ENCODE measurements at places on chromosomes 7 and 10.

DNA sequence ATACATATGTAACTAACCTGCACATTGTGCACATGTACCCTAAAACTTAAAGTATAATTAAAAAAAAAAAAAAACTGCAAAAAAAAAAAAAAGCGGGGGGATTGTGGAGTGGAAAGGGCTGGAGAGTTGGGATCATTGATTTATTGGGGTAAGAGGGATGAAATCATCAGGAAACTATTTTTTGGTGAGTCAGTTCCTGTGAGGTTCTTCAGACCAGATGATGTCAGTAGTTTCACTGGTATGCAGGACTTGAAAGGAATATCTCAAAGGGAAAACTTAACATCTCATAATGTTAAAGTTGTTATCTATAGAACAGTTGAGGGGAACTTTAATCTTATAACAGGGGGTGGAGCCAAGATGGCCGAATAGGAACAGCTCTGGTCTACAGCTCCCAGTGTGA, 32.6 kb upstream of the TECTB start:
- DNase-seq = no peak

- DNase-seq = no peak
Observed at GRCh38 chr10:101047268-101047667, 14.5 kb upstream of the KAZALD1 start.

DNA sequence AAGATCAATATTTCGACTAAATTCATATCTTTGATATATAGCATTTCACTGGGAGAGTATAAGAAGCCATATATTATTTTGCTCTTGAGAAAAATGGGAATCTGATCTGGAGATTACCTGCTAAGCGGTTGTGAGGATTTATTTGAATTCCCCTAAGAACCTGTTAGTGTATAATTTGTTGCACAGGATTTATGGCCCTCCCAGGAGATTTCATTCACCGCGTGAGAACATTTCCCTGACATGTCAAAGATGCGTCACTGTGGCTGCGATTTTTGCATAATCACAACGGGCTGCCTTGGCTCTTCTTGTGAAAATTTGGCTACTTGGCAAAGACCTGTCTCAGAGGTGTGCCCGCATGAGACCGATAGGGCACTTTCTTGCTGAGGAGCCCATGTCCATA, 184.7 kb upstream of the PFKP start:
- DNase-seq = no peak

- DNase-seq = no peak
Observed at GRCh38 chr10:130137659-130138478, 1.7 kb downstream of the GLRX3 start.

GRCh38 chr10:3623746-3624145, 161.3 kb downstream of the KLF6 start:
- no peak for DNase-seq

- no peak for DNase-seq
Observed at GRCh38 chr10:49332768-49333167, 33.8 kb downstream of the C10orf71 start.

GRCh38 chr10:25498645-25499044, 323.8 kb downstream of the GPR158 start:
- no peak for DNase-seq

GRCh38 chr10:128345353-128345752, 219.1 kb upstream of the MKI67 start:
- no peak for DNase-seq

DNA sequence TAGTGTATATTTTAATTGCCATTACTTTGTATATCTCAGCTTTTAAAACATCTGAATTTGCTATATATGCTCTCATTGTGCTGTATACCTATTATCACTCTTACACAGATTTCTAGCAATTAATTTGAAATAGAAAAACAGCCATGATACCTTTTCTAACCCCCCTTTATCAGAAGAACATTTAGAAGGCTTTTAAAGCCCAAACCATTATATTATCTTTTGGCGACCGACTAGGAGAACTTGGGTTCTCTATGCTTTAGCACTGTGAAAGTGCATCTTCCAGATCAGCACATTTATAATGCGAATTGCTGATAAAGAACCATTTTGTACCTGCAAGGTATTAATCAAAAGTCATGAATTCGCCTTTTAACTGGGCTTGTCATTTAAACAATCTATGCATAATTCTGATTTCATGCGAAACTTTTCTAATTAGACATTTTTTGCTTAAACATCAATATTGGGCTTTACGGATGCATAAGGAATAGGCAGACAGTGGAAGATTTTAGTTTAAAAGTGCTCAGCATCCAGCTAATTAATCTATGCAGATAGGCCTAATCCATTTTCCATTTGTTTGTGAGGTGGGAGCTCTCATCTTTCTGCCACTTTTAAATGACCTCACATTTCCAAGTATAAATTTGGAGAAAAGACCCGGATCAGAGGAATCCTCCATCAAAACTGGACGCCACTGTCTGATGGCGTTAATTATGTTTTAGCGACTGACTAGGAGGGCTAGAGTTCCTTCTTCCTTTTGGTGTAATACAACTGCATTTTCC, 1.2 kb upstream of the MLLT10 start:
- no peak for DNase-seq

GRCh38 chr10:30509508-30509907, 75.5 kb downstream of the MAP3K8 start:
- no peak for DNase-seq

DNA sequence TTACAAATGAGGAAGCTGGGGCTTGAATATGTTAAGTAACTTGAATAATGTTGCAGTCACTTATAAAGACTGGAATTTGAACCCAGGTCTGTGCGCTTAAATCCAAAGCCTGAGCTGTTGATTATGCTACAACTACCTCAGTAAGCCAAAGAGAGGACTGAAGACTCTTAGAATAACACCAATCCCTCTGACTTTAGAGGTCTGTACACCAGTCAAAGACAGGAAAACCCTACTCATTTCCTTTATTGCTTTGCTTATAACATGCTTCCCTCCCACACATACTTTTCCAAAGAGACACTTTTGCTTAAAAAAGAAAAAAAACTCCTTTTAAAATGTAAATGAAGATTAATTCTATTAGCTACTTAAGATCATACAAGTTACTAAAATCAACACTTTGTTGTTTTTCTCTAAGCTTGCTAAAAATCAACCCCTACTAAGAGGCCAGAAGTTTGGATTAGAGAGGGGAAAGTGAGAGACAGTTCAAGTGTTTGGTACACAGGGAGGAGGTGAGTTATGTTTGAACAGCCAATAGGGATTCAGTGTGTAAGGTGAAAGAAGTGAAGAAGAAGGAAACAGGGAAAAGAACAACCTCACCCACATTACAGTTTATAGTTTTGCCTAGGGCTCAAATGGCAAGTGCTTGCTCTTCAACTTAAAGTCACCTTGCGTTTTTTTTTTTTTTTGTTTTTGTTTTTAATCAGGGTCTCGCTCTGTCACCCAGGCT, 74.8 kb downstream of the MDH2 start:
- no peak for DNase-seq

GRCh38 chr10:86267286-86268195, 99.1 kb downstream of the GRID1 start:
- DNase-seq = no peak

GRCh38 chr7:44224080-44224973, 23.5 kb downstream of the YKT6 start:
- no peak for DNase-seq

DNA sequence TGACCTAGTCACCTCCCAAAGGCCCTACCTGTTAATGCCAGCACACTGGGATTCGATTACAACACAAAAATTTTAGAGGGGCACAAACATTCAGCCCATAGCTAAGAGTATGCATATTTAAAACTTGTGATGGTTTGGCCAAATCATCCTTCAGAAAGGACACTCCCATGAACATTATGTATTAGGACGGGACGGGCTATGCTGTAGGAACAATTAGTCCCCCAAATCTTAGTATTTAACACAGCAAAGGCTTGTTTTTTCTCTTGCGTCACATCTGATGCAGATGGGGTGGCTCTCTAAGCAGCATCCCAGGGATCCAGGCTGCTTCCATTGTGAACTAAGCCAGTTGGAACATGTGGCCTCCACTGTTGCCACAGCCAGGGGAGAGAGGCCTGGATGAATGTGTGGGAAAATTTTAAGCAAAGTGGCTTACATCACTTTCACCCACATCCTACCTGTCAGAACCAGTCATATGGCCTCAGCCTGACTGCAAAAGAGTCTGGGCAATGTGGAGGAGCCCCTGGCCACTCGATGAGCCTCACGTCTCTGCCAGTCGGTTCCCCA, 26.6 kb downstream of the CHST3 start:
- DNase-seq = no peak

- DNase-seq = no peak
Observed at GRCh38 chr7:132732321-132732865, 156.1 kb upstream of the PLXNA4 start.

DNA sequence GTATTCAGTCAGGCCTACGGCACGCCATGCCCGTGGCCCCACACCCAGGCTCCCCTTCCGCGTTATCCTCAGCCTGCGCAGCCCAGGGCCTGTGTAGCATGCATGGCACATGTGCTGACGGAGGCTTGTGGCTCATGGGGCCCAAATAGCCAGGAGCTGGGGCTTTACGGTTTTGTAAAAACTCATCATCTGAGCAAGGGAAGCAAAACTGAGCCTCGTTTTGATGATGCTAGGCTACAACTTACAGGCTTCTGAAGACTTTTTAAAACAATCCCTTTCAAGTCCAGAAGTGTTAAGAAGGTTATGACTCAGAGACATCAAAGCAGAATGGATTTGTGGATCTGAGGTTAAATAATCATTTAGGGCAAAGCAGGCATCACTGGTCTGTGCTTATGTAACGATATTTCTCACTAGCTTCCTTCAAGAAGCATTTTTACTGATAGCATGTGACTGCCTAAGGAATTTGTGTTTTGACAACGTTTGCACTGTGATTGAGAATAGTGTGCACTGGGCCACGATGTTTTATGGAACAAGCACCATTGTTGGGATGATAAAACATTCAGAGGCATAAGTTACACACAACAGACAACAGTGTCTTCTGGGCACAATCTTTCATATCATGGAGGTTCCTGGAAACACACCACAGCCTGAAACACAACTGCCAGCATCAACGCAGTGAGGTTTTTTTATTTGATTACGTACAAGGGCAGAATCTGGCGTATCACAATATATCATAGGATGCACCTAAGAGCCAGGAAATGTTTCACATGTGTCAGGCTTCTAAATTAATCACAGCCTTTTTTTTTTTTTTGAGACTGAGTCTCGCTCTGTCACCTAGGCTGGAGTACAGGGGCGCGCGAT, 274.3 kb downstream of the CCDC3 start:
- DNase-seq = no peak

GRCh38 chr10:30442019-30442606, 8.1 kb downstream of the MAP3K8 start:
- no peak for DNase-seq

DNA sequence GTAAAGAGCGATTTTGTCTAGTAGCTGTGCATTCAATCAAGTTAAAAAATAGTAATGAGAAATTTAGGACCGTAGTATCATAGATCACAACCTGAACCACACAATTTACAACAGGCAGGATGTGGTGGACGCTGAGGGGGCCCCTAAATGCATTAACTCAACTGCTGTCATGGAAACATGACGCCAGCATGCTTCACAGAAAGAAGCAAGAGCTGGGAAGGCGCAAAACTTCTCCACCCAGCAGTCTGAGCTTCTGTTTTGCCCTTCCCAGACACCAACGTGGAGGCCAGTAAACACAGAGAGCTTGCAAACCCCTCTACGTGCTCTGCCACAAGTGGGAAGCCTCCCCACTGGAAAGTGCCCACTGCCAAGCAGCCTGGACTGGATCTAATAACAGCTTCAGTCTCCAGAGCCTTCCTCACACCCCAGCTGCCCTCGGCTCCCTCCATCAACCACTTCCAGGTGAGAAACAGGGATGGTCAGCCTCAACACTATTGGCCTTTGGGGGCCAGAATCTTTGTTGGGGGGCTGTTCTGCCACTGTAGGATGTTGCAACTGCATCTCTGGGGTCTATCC, 151.8 kb downstream of the SFMBT2 start:
- peak; percentile 52 for DNase-seq

GRCh38 chr10:4051641-4052151, 266.7 kb upstream of the KLF6 start:
- no peak for DNase-seq

DNA sequence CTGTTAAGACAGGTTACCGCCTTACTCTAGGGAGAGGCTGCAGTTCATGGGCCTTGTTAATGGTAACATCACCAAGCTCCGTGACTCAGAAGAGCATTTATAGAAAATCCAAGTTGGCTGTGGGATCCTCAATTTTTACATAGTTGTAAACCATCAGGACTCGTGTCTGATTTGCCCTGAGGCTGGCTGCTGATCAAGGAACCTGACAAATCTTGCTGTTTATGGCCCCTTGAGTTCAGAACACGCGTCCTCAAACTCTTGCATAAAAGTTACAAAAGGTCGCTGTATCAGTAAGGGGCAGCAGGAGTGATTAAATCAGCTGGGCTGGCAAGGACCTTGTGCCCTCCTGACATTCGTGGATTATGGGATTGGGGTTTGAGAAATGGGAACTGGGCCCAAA, 4.6 kb downstream of the SLC13A4 start:
- no peak for DNase-seq

DNA sequence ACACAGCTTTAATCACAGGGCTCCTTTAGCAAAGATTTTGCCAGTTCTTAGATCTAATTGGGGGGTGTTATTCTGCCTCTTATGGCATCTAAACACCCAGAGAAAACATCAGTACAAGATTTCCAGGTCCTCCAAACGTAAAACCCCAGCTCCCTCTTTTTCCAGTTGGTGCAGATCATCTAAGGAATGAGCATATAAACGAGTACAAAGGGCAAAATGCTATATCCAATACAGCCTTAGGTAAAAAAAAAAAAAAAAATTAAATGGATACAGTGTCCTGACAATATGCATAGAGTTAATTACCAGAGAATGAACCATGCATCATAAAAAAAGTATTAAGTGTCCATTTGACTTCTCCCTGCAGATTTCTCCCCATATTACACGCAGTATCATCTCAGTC, 50.3 kb downstream of the CCDC6 start:
- no peak for DNase-seq

GRCh38 chr7:15567036-15567435, 5.2 kb upstream of the AGMO start:
- DNase-seq = no peak

DNA sequence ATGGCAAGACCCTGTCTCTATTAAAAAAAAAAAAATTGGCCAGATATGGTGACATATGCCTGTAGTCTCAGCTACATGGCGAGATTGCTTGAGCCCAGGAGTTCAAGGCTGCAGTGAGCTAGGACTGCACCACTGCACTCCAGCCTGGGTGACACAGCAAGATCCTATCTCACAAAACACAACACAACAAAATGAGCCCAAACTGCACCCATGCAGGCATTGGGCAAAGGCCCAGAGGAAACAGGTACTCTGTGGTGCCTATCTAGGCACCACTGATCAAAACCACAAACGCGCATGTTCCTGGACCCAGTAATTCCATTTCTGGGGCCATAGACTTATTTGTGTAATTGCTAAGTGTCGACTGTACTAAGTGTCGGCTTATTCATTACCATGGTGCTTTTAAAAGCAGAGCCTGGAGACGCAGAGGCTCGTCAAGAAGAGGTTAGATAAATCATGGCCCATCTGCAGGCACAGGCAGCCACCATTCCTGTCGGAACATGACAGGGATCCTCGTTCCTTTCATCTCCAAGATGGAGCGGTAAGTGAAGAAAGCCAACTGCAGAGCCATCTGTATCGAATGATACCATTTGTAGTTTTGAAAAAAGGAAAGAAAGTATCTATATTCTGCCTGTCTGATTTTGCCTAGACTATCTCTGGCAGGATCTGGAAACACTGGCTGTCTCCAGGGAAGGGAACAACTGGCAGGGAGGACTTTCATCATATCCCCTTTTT, 160.4 kb upstream of the RHEB start:
- DNase-seq = no peak
